ENCODE measurements at places on chromosomes 4 and X. TPM values are rescaled to one million over a fixed set of nuclear protein-coding genes. Genes with fewer than 3 reads are reported as not detected.

- H3K36me3 ChIP-seq: no peaks in the 10 kb centered on the region
- H3K4me3 ChIP-seq: no peak overlapping the region
- no peak overlapping the region for H3K27ac ChIP-seq
- no peaks in the 10 kb centered on the region for H3K27me3 ChIP-seq
- peaks cover 5% of the 10 kb centered on the region for H3K4me1 ChIP-seq
Observed at GRCh38 chr4:37749398-37749988, 63.3 kb upstream of the RELL1 start.

- peaks cover 14% of the 10 kb centered on the region for H3K27me3 ChIP-seq
- H3K36me3 ChIP-seq: no peaks in the 10 kb centered on the region
- no peaks in the 10 kb centered on the region for H3K4me1 ChIP-seq
Observed at GRCh38 chr4:121484633-121485032, 103.8 kb upstream of the QRFPR start.

DNA sequence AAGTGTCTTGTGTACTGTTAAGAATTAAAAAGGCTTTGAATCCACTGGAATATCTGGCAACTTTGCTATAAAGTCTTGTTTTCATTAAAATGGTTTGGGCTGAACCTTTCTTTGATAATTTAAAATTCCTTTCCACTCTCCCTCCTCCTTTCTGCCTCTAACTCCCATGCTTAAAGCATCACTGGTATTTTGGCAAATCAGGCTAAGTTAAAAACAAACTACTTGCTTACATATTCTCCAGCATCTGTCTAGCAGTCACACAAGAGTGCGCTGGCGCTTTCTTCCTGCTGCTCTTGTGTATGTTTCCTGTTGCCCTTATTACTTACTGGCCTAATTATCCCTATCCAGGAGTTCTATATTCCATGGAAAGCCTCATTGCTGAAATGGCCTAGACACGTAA, 136.6 kb downstream of the VEGFC start:
- no peaks in the 10 kb centered on the region for H3K27me3 ChIP-seq
- no peaks in the 10 kb centered on the region for H3K4me1 ChIP-seq
- no peak for DNase-seq
- no peak overlapping the region for H3K4me3 ChIP-seq
- no peaks in the 10 kb centered on the region for H3K36me3 ChIP-seq

The MAGEE2 gene
- not detected for total RNA-seq

- DNase-seq: no peak
- no peak overlapping the region for H3K27ac ChIP-seq
- no peaks in the 10 kb centered on the region for H3K27me3 ChIP-seq
- no peaks in the 10 kb centered on the region for H3K36me3 ChIP-seq
- no peak overlapping the region for H3K4me3 ChIP-seq
Observed at GRCh38 chr4:187972135-187972534, 23.4 kb upstream of the ZFP42 start.

DNA sequence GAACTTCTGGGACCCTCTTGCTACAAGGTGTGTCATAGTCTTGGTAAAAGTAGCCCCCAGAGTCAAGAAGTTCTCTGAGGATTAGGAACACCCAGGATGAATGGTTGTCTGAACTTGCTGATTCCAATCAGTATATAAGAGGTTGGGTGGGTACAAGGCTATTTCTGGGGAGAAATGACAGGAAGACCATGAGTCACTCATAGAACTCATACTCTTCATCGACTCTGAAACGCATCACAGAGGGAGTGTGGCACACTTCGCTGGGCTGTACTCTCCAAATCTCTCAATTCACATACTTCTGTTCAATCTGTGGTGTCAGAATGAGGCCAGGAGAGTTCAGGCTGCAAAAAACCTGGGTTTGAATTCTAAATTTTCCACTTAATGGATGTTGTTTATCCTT, 193.2 kb upstream of the LEF1 start:
- H3K36me3 ChIP-seq: no peaks in the 10 kb centered on the region
- H3K4me3 ChIP-seq: no peak overlapping the region
- H3K27me3 ChIP-seq: peaks cover 3% of the 10 kb centered on the region
- peaks cover 43% of the 10 kb centered on the region for H3K4me1 ChIP-seq
- H3K27ac ChIP-seq: no peak overlapping the region

DNA sequence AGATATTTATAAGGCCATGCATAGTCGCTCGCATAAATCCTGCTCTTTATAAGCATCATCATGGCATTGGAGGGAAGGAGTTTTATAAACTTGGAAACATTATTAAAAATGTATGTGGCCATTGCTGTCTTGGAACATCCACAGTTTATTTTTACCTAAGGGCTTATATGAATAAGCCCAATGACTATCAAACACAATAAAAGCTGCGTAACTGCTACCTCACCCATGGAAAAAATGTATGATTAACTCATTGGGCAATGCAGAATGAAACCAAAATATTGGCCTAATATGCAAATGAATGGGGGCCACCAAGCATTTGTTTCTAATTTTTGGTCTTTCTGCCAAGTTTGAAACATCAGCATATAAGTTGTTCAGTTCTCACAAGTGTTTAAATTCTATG, 19.1 kb downstream of the GEMIN8 start:
- H3K27ac ChIP-seq: no peak overlapping the region
- H3K4me3 ChIP-seq: no peak overlapping the region
- H3K36me3 ChIP-seq: peaks cover 10% of the 10 kb centered on the region
- H3K27me3 ChIP-seq: no peaks in the 10 kb centered on the region
- no peak for DNase-seq

- no peaks in the 10 kb centered on the region for H3K4me1 ChIP-seq
- no peak overlapping the region for H3K4me3 ChIP-seq
- H3K27ac ChIP-seq: no peak overlapping the region
- no peaks in the 10 kb centered on the region for H3K36me3 ChIP-seq
- DNase-seq: no peak
Observed at GRCh38 chrX:36575670-36576069, 432.5 kb upstream of the FAM47C start.

The IRS4 gene
- not detected for total RNA-seq

DNA sequence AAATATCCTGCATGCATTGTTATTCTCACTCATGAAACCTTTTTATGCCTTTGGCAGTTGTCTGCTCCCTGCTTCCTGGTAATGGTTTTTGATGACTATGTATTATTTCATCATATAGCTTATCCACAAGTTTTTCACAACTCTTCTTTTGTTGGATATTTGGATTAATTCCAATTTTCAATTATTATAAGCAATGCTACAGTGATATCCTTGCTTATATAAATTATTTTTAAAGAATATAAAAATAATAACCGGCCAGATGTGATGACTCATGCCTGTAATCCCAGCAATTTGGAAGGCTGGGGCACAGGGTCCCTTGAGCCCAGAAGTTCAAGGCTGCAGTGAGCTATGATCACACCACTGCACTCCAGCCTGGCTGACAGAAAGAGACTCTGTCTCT, 47.0 kb downstream of the ASIC5 start:
- no peaks in the 10 kb centered on the region for H3K4me1 ChIP-seq
- H3K36me3 ChIP-seq: no peaks in the 10 kb centered on the region
- no peak for DNase-seq
- H3K27me3 ChIP-seq: no peaks in the 10 kb centered on the region

GRCh38 chr4:134762053-134762452, 560.5 kb upstream of the PABPC4L start:
- no peak overlapping the region for H3K4me3 ChIP-seq
- H3K4me1 ChIP-seq: no peaks in the 10 kb centered on the region
- no peaks in the 10 kb centered on the region for H3K36me3 ChIP-seq

DNA sequence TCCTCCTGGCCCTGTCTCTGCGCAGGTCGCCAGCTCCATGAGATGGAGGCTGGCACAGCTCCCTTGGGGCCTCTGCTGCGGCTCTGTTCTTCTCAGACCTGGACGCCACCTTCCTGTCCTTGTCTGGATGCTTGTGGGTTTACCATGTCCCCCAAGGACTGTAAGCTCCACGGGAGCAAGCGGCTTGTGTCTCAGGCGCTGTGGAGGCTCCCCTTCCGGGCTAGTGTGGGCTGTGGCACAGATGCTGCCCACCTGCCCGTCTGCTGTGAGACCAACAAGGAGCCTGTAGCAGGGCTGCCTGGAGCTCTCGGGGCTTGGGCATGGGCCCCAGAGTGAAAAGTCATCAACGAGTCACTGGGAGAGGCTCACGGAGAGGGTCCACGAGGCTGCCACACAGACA, 25.2 kb downstream of the NAT8L start:
- no peak overlapping the region for H3K4me3 ChIP-seq
- no peak overlapping the region for H3K27ac ChIP-seq
- no peak for DNase-seq
- no peaks in the 10 kb centered on the region for H3K36me3 ChIP-seq
- no peaks in the 10 kb centered on the region for H3K4me1 ChIP-seq
